ENCODE measurements at places on chromosomes 16 and 17.

DNA sequence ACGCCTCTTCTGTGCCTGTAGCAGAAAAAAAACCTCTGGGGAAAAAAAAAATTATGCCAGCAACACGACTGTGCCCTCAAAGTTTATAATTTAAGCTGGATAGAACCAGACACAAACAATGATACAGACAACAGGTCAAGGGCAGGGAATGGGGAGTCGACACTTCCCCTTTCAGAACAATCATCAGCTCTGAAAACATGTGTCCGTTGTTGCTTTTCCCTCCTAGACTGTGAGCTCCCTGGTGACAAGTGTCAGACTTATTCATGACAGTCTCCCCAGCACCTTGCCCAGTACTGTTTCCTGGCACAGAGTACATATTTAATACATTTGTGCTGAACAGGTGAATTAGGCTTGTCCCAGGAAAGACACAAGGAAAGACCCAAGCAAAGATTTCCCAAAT, 178.3 kb downstream of the SOX9 start:
- DNase-seq = no peak

- no peak for DNase-seq
Observed at GRCh38 chr17:10648956-10649355, 8.2 kb downstream of the MYH3 start.

- no peak for DNase-seq
Observed at GRCh38 chr16:89426736-89427530, 63.4 kb downstream of the ANKRD11 start.

GRCh38 chr16:56608043-56608875, at the start of gene MT2A:
Gene MT2A, plus strand, starts transcription at chr16:56608584. Its CDS starts 72 bp downstream, at chr16:56608656.
- DNase-seq = peak; percentile 81

DNA sequence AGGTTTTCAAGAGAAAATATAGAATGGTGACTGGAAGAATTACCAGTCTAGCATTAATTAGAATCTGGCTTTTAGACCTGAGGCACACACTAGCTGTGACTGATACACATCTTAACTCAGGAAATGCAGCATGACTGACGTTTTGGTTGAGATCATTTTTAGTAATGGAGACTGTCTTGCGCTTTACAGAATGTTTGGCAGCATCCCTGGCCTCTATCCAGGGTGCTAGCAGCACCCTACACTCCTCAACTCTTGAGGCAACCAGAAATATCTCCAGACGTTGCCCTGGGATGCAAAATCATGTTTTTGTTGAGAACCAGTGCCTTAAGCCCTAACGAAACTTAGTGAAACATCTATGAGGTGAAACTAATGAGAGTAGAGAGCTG, 109.0 kb downstream of the HS3ST3A1 start:
- DNase-seq = no peak

- no peak for DNase-seq
Observed at GRCh38 chr17:57323391-57323790, 67.1 kb downstream of the MSI2 start.

- no peak for DNase-seq
Observed at GRCh38 chr17:77299256-77300015, 158.7 kb downstream of the SEC14L1 start.

DNA sequence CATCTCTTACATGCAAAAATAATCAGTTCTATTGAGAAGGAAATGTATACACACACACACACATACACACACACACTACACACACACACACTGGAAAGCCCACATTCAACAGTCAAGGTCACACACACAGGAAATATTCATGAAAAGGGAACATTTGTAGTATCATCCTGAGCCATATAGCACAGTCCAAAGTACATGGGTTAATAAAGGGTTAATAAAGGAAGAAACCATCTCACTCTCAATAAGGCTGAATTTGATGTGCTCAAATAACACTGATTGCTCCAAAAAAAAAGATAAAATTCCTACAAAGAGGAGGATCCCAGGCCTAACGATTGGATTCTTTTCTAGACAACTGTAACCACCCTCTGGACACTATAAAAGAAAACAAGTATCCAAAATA, 164.7 kb downstream of the SLC39A11 start:
- no peak for DNase-seq

DNA sequence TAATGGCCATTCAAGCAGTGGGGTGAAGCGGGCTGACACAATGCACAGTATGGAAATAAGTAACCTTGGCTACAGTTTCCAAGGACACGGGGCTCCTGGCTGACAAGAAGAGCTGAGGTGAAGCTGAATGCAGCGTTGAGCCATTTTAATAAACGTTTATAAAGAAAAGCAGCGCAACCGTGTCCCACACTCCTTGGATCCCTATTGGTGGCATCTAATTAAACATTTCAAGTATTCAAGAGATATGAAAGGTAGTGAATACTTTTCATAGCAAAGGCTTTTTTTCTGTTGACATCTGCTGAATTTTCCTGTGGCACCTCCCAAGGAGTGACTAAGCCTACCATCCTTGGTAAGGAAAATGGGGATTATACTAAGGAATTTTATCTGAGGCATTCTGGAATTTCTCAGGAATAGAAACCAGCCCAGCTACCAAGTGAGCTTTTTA, 26.5 kb downstream of the DUSP14 start:
- DNase-seq = no peak

DNA sequence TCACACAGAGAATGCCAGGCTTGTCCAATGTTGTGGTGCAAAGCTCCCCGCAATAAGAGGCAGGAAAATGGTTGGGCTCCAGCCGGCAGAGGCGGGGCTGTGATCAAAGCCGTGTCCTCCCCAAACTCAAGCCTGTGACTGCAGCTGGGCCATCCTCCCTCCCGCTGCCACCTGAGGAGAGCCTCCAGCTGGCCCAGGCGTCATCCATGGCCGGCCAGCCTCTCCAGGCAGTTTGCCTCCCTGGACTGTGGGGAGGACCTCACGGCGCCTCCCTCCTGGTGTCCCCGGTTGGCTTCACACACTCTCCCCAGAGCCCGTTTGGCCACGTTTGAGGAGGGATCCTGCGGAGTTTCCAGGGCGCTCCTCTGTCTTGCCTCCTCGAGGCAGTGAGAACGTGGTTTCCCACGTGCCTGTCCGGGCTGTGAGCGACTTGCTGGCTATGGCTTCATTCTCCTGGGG, 134.1 kb downstream of the IRF8 start:
- DNase-seq = no peak

- no peak for DNase-seq
Observed at GRCh38 chr17:35808240-35808961, 883 bp upstream of the TAF15 start.

DNA sequence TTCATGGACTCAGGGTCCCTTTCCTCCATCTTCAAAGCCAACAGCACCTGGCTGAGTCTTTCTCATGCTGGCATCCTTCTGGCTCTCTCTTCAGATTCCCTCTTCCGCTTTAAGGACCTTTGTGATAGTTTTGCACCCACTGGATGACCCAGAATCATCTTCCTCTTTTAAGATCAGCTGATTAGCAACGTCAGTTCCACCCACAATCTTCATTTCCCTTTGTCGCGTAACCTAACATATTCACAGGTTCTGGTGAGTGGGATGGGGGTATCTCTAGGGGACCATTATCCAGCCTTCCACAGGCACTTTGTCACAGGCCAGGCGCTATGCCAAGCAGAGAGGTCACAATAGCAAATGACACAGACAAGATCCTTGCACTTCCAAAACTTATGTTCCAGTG, 593.8 kb downstream of the MAF start:
- DNase-seq = no peak

- no peak for DNase-seq
Observed at GRCh38 chr17:78290721-78291120, 59.3 kb downstream of the TMEM235 start.

GRCh38 chr17:57004944-57005579, 27.1 kb downstream of the SCPEP1 start:
- peak; percentile 39 for DNase-seq

GRCh38 chr17:62186841-62187240, 121.8 kb upstream of the MED13 start:
- DNase-seq = no peak

- DNase-seq = no peak
Observed at GRCh38 chr17:62793919-62794665, 14.0 kb downstream of the MARCHF10 start.

DNA sequence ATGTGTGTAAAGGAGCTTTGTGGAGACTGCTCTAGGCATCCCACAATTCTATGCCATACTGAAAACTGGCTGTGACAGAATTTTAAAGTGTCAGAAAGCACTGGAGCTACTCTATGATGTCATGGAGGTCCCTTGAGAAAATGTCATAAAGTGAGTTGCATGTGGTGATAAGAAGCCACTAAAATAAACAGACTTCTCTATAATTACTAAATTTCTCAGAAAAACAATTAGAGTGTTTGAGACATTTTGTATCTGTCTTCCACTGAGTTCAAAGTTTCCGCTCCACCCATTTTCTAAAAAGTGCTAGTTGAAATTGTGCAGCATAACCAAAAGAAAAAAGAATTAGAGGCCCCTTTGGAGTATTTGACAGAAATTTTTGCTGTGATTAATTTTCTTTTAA, 603.9 kb downstream of the KCNJ2 start:
- no peak for DNase-seq

DNA sequence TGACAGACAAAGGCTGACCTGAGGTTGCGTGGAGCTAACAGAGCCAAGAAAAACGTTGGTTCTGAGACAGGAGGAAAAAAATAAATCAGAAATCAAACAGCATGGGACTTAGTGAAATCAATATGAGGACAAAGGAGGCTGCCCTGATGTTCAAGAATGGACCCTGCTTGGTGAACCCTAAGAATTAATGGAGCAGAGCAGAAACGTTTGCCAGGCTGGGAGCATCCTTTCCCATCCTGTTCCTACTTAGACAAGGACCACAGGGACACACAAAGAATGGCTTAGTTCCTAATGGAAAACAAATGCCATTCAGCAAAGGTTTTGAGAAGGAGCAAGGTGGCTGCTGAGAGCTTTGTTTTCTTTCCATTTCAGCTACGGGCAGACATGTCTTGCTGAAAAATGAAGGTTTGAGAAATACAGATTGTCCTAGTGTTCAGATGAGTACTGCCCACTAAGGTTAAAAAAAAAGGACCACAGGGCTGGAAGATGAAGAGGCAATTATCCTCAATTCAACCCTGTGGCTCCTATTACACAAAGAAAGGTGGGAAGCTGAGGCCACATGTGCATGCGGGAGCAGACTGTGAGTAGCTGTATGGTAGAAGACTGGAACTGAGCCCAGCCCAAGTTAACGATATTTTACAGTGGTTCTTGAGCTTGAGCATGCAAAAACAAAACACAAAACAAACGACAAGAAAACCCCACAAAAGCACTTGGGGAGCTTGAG, 230.1 kb downstream of the SLC39A11 start:
- DNase-seq = no peak

GRCh38 chr16:27195941-27196595, 7.3 kb upstream of the KDM8 start:
- no peak for DNase-seq

- DNase-seq = no peak
Observed at GRCh38 chr16:85940214-85940613, 41.3 kb downstream of the IRF8 start.

- no peak for DNase-seq
Observed at GRCh38 chr16:24999088-24999670, 16.0 kb downstream of the ARHGAP17 start.

- no peak for DNase-seq
Observed at GRCh38 chr16:598823-599739, 9.2 kb downstream of the RAB40C start.

DNA sequence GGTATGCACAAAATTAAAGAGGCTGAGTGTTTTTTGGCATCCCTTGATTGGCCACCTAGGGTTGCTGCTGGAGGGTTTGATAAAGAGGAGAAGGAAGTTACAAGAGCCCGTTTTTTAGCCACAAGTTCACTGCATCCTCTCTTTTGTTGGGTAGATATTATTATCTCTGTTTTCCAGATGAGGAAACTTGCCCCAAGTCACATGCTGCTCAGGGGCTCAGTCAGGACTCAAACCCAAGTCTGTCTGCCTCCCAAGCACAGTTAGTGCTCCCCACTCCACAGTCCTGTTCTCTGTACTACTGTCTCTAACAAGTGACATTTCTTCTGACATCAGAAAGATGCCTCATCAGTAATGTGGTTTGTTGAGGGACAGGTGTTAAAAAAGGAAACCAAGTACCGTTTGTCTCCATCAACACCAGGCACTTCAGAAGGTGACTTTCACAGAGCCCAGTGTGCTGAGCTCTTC, 1.4 kb downstream of the NT5M start:
- DNase-seq = no peak

GRCh38 chr16:64983963-64984362, 137.9 kb downstream of the CDH11 start:
- no peak for DNase-seq

- DNase-seq = no peak
Observed at GRCh38 chr16:83233153-83233552, 574.6 kb upstream of the HSBP1 start.
